ENCODE measurements at places on chromosomes 5 and 9.

- no peak for DNase-seq
Measured at GRCh38 chr9:8750639-8751051, 951.1 kb upstream of the DMAC1 start.

DNA sequence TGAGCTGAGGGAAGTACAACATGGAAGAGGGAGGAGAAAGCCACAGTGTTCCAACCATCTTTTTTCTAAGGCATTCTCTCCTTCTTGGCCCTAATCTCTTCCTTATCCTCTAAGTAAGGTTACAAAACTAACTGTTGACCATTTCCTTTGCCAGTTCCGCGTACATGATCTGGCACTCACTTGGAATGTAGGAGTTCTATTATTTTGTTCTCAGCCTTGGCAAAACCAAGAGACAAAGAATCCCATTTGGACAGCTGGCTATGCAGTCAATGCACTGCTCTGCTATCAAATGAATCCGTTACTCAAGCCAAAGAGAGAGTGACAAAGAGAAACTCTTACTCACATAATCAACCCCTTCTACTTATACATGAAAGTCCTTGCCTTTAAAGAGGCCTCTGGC is 410.3 kb downstream of the DTWD2 start:
- DNase-seq: no peak

GRCh38 chr5:96876292-96876850 is at the start of gene ERAP2:
Gene ERAP2, plus strand, starts transcription at chr5:96876500. Its CDS starts 3,186 bp downstream, at chr5:96879686.
- peak; percentile 29 for DNase-seq

GRCh38 chr5:90135779-90136378 is 273.7 kb downstream of the CETN3 start:
- no peak for DNase-seq

- DNase-seq: no peak
Measured at GRCh38 chr5:42840269-42840668, 28.6 kb upstream of the SELENOP start.

- DNase-seq: no peak
Measured at GRCh38 chr5:72179028-72179815, 71.9 kb downstream of the MAP1B start.

DNA sequence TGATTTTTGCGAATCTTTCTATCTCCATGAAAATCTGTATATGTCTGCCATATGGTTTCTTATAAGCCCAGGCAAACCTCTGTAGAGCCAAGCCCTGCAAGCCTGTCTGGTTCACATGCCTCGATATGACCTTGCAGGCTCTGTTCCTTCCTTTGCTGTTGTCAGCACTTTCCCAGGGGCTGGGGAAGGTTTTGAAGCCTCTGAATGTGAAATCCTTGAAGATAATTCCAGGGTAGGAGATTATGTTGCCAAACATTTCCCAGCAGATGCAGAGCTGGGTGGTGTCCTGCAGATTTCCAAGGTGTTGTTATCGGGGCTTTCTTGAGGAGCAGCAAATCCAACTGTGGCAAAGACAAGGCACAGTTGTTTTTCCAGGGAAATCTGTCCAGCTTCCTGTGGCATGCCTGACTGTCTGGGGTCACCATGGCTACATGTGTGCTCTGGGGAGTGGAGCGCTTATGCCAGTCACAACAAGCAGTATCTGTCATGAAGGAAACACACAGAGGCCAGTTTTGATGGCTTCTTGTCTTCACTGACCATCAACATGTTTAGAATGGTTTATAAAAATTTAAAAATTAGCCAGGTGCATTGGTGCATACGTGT is 60.7 kb upstream of the RPS23 start:
- no peak for DNase-seq

GRCh38 chr5:14281746-14282181 is 138.6 kb downstream of the TRIO start:
- DNase-seq: no peak

DNA sequence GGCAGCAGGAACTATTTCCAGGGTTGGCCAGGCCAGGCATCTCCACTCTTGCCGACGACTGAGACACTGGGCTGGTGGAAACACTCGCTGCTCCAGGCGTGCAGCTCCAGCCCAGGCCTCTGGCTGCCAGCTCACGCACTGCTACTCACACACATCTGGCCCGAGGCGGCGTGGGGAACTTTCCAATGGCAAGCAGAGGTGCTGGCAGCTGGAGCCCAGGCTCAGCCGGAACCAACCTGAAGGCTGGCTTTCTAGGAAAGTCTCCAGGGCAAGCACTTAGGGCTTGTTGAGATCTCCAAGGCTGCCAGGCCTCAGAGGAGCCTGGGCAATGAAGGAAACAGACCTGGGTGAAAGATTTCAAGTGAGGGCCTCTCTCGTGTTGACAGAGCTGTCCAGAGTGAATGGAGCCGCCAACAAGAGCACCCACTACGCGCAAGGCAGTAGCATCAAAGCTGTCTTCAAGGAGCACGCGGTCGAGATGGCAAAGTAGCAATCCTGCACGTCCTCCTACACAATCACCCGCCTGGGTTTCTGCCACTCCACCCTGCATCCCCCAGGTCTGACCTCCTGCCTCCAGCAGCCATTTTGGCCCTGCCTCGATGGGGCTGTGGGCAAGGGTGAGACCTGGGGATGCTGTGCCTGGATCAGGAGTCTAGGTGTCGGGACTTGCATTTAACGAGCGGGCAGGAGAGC is 14.4 kb downstream of the SH3PXD2B start:
- no peak for DNase-seq

DNA sequence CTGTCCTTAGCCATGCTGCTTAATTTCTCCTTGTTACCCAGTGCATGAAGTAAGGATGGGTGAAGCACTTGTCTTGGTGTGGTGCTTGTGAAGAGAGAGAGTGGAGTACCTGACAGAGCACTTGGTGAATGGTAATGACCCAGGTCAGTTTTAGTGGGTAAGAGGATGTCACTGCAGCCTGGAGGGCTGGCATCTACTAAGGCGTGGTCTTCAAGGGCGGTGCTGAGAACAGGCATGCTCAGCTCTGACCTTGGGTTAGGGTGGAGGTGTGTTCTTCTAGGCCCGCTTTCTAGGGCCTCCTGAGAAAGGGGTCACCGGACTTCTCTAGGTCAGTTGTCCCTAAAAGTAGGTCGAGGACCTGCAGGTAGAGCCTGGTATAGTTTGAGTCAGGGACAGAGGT is 25.7 kb downstream of the SH3GL2 start:
- DNase-seq: no peak

DNA sequence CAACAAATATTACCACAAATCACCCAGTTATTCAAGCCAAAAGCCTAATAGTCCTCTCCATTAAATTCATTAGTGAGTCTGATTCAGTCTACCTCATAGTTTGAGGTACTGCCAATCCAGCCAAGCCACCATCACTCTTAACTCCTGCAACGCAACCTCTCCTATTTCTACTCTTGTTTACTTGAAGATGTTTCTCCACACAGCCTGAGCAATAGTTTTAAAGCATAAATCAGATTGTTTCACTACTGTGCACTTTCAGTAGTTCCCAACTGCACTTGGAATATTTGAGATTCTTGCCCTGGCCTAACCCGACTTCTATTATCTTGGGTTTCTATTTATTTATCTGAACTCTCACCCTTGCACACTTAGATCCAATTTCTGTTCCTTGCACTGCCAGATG is 85.5 kb downstream of the YIPF5 start:
- DNase-seq: no peak

DNA sequence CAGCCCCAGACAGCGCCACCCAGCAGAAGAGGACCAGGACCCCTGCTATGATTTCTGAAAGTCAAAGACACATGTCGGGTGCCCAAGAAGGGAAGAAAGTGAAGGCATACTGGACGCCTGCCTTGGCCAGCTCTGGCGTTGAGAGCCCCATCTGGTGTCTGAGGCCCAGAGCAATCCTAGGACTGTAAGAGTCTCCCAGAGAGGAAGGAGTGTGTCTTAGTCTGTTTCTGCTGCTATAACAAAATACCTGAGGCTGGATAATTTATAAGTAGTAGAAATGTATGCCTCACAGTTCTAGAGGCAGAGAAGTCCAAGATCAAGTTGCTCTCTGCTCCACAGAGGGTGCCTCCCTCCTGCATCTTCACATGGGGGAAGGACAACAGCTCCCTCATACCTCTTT is 10.8 kb downstream of the RASGEF1C start:
- no peak for DNase-seq

GRCh38 chr5:149254506-149254905 is 17.2 kb upstream of the AFAP1L1 start:
- DNase-seq: no peak

- peak; percentile 1 for DNase-seq
Measured at GRCh38 chr5:62206150-62206829, 99.7 kb upstream of the KIF2A start.

Data from NCI-H1092 treated with DMSO at 0.1 percent for 48 hours (cell line).